AG04450 (cell line): ENCODE measurements at places on chromosomes 16 and 17.

DNA sequence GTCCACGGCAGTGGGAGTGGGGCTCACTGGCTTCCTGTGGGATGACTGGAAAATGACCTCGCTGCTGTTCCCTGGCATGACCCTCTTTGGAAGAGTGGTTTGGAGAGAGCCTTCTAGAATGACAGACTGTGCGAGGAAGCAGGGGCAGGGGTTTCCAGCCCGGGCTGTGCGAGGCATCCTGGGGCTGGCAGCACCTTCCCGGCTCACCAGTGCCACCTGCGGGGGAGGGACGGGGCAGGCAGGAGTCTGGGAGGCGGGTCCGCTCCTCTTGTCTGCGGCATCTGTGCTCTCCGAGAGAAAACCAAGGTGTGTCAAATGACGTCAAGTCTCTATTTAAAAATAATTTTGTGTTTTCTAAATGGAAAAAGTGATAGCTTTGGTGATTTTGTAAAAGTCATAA is 7.8 kb upstream of the RNF213 start:
- DNase-seq: no peak

GRCh38 chr16:67571981-67572431 is 9.7 kb downstream of the CTCF start:
- no peak for DNase-seq

GRCh38 chr16:85203462-85203813 is 91.2 kb upstream of the CIBAR2 start:
- DNase-seq: no peak

- DNase-seq: no peak
Measured at GRCh38 chr17:82655038-82655479, 6.8 kb upstream of the WDR45B start.
